Colonic mucosa (tissue), 4 donors: ENCODE measurements at places on chromosomes 2 and 18. TPM values are rescaled to one million over a fixed set of nuclear protein-coding genes. Genes with fewer than 3 reads are reported as not detected.

DNA sequence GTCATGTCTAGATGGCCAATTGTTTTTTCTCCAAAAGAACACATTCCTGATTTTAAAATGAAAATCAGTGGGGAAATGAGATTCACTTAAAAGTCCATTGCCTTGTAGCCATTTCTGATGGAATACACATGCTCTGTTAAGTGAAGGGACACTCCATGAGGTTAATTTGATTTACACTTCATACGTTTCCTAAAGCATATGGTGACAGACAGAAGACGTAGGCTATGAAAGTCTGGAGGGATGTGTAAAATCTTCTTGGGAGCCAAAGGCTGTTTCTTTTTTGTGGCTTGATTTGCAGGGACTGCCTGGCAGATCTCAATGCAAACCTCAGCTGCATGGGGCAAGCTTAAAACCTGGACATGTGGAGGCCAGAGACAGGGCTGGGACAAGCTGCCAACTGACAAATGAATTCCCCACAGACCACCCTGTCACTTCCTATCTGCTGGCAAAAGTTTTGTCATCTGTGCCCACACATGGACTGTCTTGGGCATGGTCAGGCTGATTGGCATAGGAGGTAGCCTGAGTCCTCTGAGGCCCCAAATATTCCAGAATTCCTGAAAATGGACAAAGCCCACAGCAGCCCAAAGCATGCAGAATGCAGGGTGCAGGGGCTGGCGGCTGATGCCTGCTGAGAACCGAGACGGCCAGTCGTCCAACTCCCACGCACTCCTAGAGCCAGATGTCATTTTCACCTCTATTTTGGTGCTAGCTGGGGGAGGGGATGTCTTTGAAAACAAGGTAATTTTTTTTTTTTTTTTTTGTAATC lies 73.9 kb downstream of the SDC1 start:
- H3K27ac ChIP-seq, result no peak overlapping the region
- no peaks in the 10 kb centered on the region for H3K36me3 ChIP-seq
- no peak overlapping the region for H3K4me3 ChIP-seq
- no peaks in the 10 kb centered on the region for H3K4me1 ChIP-seq
- no peak for DNase-seq

- H3K27me3 ChIP-seq, result no peaks in the 10 kb centered on the region
- H3K4me3 ChIP-seq, result no peak overlapping the region
- no peaks in the 10 kb centered on the region for H3K36me3 ChIP-seq
Observed at GRCh38 chr2:212938144-212938793, 213.1 kb downstream of the IKZF2 start.

DNA sequence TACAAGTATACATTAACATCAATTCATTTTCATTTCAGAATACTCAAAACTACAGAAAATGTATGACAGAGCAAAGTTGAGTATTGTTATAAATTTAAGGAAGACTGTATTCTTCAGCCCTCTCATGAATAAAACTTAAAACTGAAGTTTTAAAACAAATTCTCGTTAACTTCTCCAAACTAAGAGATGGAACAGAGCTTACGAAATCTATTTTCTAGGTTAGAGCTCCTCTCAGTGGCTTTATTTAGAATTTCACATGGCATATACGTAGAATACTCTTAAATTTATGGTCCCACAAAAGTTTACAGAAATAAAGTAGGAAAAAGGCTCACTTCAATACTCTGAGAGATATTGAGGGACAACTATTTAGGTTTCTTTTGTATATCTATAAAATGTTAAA lies 612.1 kb downstream of the KCNJ3 start:
- H3K4me3 ChIP-seq, result no peak overlapping the region
- H3K27ac ChIP-seq, result no peak overlapping the region
- no peaks in the 10 kb centered on the region for H3K4me1 ChIP-seq
- H3K36me3 ChIP-seq, result no peaks in the 10 kb centered on the region

GRCh38 chr2:64186699-64187605 lies 42.7 kb upstream of the PELI1 start:
- no peaks in the 10 kb centered on the region for H3K4me1 ChIP-seq
- DNase-seq, result no peak
- no peak overlapping the region for H3K4me3 ChIP-seq

DNA sequence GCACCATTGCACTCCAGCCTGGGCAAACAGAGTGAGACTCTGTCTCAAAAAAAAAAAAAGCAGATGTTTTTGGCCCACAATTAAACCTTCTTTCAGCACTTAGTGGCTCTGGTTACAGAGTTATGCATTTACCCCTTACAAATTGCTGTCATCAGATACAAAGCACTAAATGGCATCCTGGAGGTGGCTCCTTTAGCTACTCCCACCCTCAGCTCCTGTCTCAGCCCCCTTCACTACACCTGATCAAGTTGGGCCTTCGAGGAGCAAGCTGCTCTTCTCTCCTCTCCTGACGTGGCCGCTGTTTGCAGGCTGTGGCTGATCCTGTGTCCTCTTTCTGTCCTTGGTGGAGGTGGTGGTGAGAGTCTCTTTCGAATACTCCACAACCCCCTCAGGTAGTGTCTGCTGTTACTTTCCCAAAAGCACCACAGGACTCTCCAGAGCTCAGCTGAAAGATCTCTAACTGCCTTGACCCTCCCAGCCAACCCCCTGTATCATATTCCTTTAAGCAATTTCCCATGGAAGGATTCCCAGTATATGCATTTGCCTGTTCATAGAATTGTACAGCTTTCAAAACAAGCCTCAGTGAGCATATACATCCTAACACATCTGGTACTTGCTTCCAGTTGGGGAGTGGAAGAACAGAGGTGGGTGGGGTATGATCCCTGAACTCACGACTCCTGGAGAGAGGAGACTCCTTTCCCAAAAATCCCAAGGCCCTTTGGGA lies 285.9 kb downstream of the CLIP4 start:
- H3K27me3 ChIP-seq, result no peaks in the 10 kb centered on the region
- no peaks in the 10 kb centered on the region for H3K4me1 ChIP-seq
- no peak for DNase-seq

CREG2 gene
- 0.56 TPM for total RNA-seq

- no peak for DNase-seq
- no peak overlapping the region for H3K27ac ChIP-seq
- H3K27me3 ChIP-seq, result no peaks in the 10 kb centered on the region
- H3K4me1 ChIP-seq, result peaks cover 4% of the 10 kb centered on the region
- no peaks in the 10 kb centered on the region for H3K36me3 ChIP-seq
Observed at GRCh38 chr2:24073816-24074215, 2.3 kb downstream of the SF3B6 start.

GALNT5 gene
- total RNA-seq, result 56.3 TPM

DNA sequence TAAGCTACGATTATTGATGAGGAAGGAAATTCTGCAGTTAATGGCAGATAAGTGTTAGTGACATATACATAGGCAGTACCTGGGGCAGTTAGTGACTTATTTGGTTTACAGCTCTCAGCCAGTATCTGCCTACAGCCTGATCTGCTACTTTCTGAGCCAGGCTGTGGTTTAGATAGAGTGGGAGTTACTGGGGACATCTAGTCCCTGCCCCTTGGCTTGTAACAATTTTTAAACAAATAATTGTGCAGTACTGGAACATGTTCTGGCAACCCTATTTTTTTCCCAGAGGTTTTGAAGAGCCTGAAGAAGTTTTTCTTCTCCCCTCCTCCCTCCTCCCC lies 2.3 kb downstream of the KIF5C start:
- peaks cover 24% of the 10 kb centered on the region for H3K27me3 ChIP-seq
- no peaks in the 10 kb centered on the region for H3K36me3 ChIP-seq
- no peak overlapping the region for H3K27ac ChIP-seq
- H3K4me3 ChIP-seq, result no peak overlapping the region

GRCh38 chr2:100983684-100984310 lies 18.3 kb upstream of the RPL31 start:
- no peaks in the 10 kb centered on the region for H3K27me3 ChIP-seq
- H3K36me3 ChIP-seq, result no peaks in the 10 kb centered on the region
- H3K27ac ChIP-seq, result no peak overlapping the region
- no peak overlapping the region for H3K4me3 ChIP-seq
- no peaks in the 10 kb centered on the region for H3K4me1 ChIP-seq

GRCh38 chr2:105231232-105231619 lies 10.3 kb upstream of the GPR45 start:
- no peak overlapping the region for H3K27ac ChIP-seq
- peak; percentile 3 for DNase-seq
- H3K4me1 ChIP-seq, result no peaks in the 10 kb centered on the region
- no peaks in the 10 kb centered on the region for H3K27me3 ChIP-seq
- no peaks in the 10 kb centered on the region for H3K36me3 ChIP-seq

DNA sequence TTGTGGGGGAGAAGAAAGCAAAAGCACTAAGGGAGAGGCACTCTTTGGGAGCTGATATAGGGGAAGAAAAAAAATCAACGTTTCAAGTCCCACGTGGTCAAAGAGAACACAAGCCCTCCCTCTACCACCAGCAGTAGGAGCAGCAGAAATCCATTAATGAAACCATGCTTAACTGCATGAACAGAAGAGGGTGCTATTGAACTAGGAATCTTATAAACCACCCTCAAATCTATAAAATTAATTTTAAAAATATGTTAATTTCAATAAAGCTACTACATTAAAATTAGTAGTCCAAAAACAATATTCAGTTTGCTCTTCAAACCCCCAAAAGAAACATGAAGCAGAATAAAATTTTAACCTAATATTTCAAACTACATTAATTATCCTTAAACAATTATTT lies 147.8 kb downstream of the TMEM18 start:
- no peak for DNase-seq
- H3K36me3 ChIP-seq, result no peaks in the 10 kb centered on the region
- no peaks in the 10 kb centered on the region for H3K4me1 ChIP-seq
- no peak overlapping the region for H3K27ac ChIP-seq
- H3K27me3 ChIP-seq, result no peaks in the 10 kb centered on the region

CYTIP gene
- 8.0 TPM for total RNA-seq

GRCh38 chr2:231640641-231641111 lies 48.0 kb downstream of the TEX44 start:
- no peak overlapping the region for H3K4me3 ChIP-seq
- H3K36me3 ChIP-seq, result no peaks in the 10 kb centered on the region
- peak; percentile 63 for DNase-seq
- peaks cover 8% of the 10 kb centered on the region for H3K4me1 ChIP-seq
- H3K27me3 ChIP-seq, result no peaks in the 10 kb centered on the region

GRCh38 chr2:221541131-221541735 lies 30.9 kb downstream of the EPHA4 start:
- no peak overlapping the region for H3K27ac ChIP-seq
- no peaks in the 10 kb centered on the region for H3K27me3 ChIP-seq
- DNase-seq, result no peak
- H3K36me3 ChIP-seq, result no peaks in the 10 kb centered on the region
- no peaks in the 10 kb centered on the region for H3K4me1 ChIP-seq
- H3K4me3 ChIP-seq, result no peak overlapping the region

GRCh38 chr2:147456779-147457178 lies 388.1 kb upstream of the ACVR2A start:
- no peak overlapping the region for H3K27ac ChIP-seq
- no peak for DNase-seq
- H3K27me3 ChIP-seq, result no peaks in the 10 kb centered on the region
- no peaks in the 10 kb centered on the region for H3K36me3 ChIP-seq
- no peak overlapping the region for H3K4me3 ChIP-seq
- no peaks in the 10 kb centered on the region for H3K4me1 ChIP-seq

DNA sequence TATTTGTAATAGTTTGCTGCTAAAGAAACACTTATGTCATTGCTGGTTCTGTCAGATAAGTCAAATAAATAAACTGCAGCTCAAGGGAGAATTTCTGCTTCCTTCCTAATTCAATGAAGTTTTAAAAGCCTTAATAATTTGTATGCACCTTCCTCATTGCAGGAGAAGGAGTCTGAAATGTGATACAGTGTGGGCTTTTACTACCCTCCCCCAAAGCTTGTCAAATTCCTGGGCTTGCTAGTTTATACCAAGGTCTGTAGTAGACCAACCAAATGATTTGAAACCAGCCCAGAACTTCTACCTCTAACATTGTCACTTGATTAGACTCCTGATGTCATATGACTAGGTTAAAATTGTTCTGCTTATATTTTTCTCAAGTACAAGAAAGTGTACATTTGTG lies 131.8 kb downstream of the DTNA start:
- H3K36me3 ChIP-seq, result no peaks in the 10 kb centered on the region
- H3K27ac ChIP-seq, result no peak overlapping the region
- H3K4me3 ChIP-seq, result no peak overlapping the region
- no peaks in the 10 kb centered on the region for H3K4me1 ChIP-seq
- H3K27me3 ChIP-seq, result no peaks in the 10 kb centered on the region
- no peak for DNase-seq

- H3K4me1 ChIP-seq, result no peaks in the 10 kb centered on the region
- no peaks in the 10 kb centered on the region for H3K36me3 ChIP-seq
- no peak overlapping the region for H3K27ac ChIP-seq
- no peak for DNase-seq
- H3K27me3 ChIP-seq, result no peaks in the 10 kb centered on the region
Observed at GRCh38 chr2:190911813-190912212, 31.2 kb downstream of the GLS start.

DOK6 gene
- 0.59 TPM for total RNA-seq

TRABD2A gene
- 158 TPM for total RNA-seq

DNA sequence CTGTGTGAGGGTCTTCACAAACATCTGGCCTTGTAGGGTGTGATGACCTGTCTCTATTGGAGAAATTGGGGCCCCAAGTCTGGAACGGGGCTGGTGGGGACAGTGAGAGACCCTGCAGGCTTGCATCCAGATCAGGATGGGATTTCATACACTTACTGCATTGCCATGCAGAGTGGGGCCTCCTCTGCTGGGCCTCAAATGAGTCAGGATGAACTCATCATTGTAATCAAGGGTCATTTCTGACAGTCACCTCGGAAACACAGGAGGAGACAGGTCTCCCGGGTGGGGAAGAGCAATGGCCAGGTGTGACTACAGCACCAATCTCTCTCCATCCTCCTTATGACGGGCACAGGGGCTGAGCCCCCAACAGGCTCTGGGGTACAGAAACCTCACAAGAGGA lies 48.1 kb upstream of the GALR1 start:
- H3K4me3 ChIP-seq, result no peak overlapping the region
- H3K27me3 ChIP-seq, result no peaks in the 10 kb centered on the region
- H3K36me3 ChIP-seq, result no peaks in the 10 kb centered on the region
- no peaks in the 10 kb centered on the region for H3K4me1 ChIP-seq
- no peak overlapping the region for H3K27ac ChIP-seq
- no peak for DNase-seq

GRCh38 chr2:178197791-178198190 lies 3.5 kb downstream of the OSBPL6 start:
- H3K27ac ChIP-seq, result no peak overlapping the region
- no peak overlapping the region for H3K4me3 ChIP-seq
- no peaks in the 10 kb centered on the region for H3K36me3 ChIP-seq
- H3K4me1 ChIP-seq, result peaks cover 4% of the 10 kb centered on the region
- H3K27me3 ChIP-seq, result peaks cover 13% of the 10 kb centered on the region
- DNase-seq, result no peak

- H3K4me3 ChIP-seq, result no peak overlapping the region
- no peaks in the 10 kb centered on the region for H3K27me3 ChIP-seq
- H3K36me3 ChIP-seq, result no peaks in the 10 kb centered on the region
- no peak for DNase-seq
- H3K27ac ChIP-seq, result no peak overlapping the region
- no peaks in the 10 kb centered on the region for H3K4me1 ChIP-seq
Observed at GRCh38 chr2:147450661-147451510, 393.9 kb upstream of the ACVR2A start.

GRCh38 chr2:43333656-43334144 lies 107.3 kb upstream of the ZFP36L2 start:
- no peaks in the 10 kb centered on the region for H3K27me3 ChIP-seq
- no peaks in the 10 kb centered on the region for H3K4me1 ChIP-seq
- H3K36me3 ChIP-seq, result no peaks in the 10 kb centered on the region
- H3K4me3 ChIP-seq, result no peak overlapping the region

- no peaks in the 10 kb centered on the region for H3K27me3 ChIP-seq
- H3K27ac ChIP-seq, result no peak overlapping the region
- DNase-seq, result no peak
- H3K4me3 ChIP-seq, result no peak overlapping the region
Observed at GRCh38 chr2:135817951-135818350, 19.0 kb downstream of the LCT start.
